ENCODE measurements at places on chromosomes 11 and 22. TPM values are rescaled to one million over a fixed set of nuclear protein-coding genes. Genes with fewer than 3 reads are reported as not detected.
A peak's percentile ranks its signal among the peaks of the same experiment; 100 is the strongest.

FXYD2 gene
- total RNA-seq = 3.6 TPM

DGKZ gene
- total RNA-seq = 50.4 TPM

PRAME gene
- not detected for total RNA-seq

TRPC6 gene
- total RNA-seq = 17.3 TPM

- H3K27me3 ChIP-seq = no peaks in the 10 kb centered on the region
- H3K4me1 ChIP-seq = peaks cover 14% of the 10 kb centered on the region
- no peak overlapping the region for H3K4me3 ChIP-seq
- no peak overlapping the region for H3K27ac ChIP-seq
Measured at GRCh38 chr11:32905028-32905667, 12.5 kb downstream of the QSER1 start.

DNA sequence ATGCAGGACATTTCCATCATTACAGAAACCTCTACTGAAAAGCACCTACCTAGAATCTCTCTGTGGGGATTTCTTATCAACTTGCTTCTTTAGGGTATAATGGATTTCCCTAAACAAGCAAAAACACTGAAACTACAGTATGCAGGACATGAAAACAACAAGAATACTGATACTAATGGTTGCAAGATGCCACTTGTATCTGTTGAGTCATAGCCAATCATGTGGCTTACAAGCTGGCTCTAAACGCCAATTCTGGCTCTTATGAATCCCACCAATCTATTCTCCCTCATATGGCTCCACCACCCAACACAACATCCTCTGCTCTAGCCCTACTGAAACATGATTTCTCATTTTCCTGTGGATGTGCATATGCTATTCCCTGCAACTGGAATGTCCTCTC lies 22.6 kb downstream of the TENM4 start:
- H3K27me3 ChIP-seq = no peaks in the 10 kb centered on the region
- no peaks in the 10 kb centered on the region for H3K36me3 ChIP-seq
- no peak overlapping the region for H3K4me3 ChIP-seq
- no peak for DNase-seq
- H3K4me1 ChIP-seq = peaks cover 4% of the 10 kb centered on the region

DNA sequence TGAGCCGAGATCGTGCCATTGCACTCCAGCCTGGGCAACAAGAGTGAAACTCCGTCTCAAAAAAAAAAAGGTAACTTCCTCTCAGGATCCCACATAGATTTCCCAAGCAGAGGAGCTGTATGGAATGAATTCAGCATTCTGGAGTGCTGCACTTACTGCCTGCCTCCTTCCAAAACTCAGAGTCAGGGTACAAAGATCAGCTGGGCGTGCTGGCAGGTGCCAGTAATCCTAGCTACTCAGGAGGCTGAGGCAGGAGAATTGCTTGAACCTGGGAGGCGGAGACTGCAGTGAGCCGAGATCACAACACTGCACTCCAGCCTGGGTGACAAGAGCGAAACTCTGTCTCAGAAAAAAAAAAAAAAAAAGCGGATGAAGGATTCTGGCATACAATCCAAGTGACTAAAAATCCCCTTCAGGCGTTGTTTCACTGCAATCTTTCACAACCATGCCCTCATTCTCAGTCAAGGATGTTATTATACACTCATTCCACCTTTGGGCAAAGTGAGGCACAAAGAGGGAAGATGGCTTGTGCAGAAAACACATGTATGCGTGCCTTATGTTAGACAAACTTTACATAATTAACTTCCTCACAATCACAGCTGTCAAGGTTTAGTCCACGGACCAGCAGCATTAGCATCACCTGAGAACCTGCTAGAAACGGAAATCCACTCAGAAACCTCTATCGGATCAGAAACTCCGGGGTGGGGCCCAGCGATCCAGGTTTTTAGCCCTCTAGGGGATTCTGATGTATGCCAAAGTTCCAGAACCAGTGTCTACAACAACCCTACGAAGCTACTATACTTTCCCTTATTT lies 1.1 kb upstream of the NOL12 start:
- peaks cover 17% of the 10 kb centered on the region for H3K4me1 ChIP-seq
- no peak overlapping the region for H3K4me3 ChIP-seq
- H3K27me3 ChIP-seq = no peaks in the 10 kb centered on the region
- peaks cover 16% of the 10 kb centered on the region for H3K36me3 ChIP-seq

DNA sequence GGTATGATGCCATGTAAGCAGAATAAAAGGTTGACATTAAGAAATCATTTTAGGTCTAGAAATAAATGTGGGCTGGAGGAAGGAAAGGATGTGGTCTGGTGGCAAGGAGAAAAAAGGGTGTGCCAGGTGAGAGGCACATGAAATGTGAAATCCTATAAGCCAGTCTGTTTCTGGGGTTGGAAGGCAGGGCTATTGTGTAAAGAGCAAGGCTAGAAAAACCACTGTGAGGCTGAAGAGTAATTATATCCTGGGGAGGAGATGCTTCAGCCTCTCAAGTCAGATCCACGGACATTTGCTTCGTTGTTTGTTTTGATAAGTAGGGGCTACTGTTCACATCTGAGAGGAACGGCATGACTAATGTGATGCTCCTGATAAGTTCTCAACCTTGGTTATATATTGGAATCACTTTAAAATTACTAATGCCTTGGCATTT lies 77.5 kb upstream of the CTSC start:
- H3K27ac ChIP-seq = no peak overlapping the region
- no peaks in the 10 kb centered on the region for H3K36me3 ChIP-seq
- H3K4me1 ChIP-seq = peaks cover 12% of the 10 kb centered on the region
- DNase-seq = no peak
- H3K4me3 ChIP-seq = no peak overlapping the region

- no peak overlapping the region for H3K4me3 ChIP-seq
- H3K27me3 ChIP-seq = no peaks in the 10 kb centered on the region
- peak; percentile 19 for DNase-seq
- H3K4me1 ChIP-seq = no peaks in the 10 kb centered on the region
Measured at GRCh38 chr22:30813936-30814335, 119.3 kb downstream of the OSBP2 start.

DNA sequence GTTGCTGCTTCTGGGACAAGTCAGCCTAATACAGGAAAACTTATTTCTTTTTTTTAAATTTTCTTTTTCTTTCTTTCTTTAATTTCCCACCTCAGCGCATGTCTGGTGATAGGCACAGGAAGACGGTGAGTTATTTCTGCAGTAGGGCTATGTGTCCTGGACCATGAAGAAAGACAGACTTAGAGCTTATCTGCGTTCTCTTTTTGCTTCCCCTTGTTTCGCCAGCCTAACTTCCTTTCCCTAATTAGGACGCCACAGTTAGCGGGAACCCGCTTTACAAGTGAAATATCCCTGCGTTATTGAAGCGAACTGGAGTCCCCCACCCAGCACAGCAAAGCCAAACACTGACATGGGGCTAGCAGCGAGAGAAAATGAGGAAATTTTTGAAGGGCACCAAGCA lies 8.6 kb downstream of the OR6M1 start:
- no peak for DNase-seq
- no peaks in the 10 kb centered on the region for H3K27me3 ChIP-seq
- no peaks in the 10 kb centered on the region for H3K36me3 ChIP-seq
- no peaks in the 10 kb centered on the region for H3K4me1 ChIP-seq
- H3K27ac ChIP-seq = no peak overlapping the region

DNA sequence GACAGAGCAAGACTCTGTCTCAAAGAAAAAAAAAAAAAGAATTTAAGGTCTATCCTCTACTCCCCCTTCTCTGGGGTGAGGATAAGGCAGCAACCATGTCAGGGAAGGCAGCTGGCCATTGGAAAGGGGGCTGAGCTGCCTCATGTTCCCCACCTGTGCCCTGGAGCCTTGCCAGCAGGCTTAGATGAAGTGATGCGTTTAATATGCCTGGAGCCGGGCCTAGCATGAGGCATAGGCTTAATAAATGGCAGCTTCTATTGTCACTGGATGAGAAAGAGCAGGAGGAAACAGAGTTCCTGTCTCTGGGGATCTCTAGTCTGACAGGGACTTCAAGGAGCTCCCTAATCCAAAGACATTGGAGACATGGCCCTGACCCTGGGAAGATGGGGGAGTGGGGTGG lies 3.2 kb upstream of the KCNE3 start:
- H3K27me3 ChIP-seq = no peaks in the 10 kb centered on the region
- H3K27ac ChIP-seq = no peak overlapping the region
- DNase-seq = no peak
- H3K4me3 ChIP-seq = no peak overlapping the region

DNA sequence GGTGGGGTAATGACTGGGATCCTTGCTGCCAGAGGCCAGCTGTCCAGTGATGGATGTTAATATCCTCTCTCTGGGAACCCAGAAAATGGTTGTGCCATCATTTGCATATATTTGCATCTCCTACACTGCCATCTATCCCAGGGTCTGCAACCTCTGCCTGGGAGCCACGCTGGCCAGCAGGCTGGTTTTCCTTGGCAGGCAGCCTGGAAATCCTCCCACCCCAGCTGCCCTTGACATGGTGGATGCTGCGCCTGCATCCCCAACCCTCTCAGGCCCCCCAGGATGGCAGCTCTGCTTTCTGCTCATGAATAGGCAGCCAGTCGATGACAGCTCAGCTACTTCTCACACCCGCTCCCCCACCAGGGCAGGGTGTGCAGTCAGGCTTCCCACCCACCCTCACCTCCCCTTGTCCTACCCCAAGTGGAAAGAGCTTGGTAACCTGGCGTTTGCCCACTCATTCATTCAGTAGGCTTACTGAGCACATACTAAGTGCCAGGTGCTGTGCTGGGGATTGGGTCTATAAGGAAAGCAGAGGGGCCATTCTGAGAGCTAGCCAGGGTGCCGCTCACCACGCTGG lies 202.5 kb downstream of the TRIM29 start:
- H3K4me1 ChIP-seq = no peaks in the 10 kb centered on the region
- H3K36me3 ChIP-seq = no peaks in the 10 kb centered on the region
- peak; percentile 50 for DNase-seq
- no peak overlapping the region for H3K27ac ChIP-seq

DNA sequence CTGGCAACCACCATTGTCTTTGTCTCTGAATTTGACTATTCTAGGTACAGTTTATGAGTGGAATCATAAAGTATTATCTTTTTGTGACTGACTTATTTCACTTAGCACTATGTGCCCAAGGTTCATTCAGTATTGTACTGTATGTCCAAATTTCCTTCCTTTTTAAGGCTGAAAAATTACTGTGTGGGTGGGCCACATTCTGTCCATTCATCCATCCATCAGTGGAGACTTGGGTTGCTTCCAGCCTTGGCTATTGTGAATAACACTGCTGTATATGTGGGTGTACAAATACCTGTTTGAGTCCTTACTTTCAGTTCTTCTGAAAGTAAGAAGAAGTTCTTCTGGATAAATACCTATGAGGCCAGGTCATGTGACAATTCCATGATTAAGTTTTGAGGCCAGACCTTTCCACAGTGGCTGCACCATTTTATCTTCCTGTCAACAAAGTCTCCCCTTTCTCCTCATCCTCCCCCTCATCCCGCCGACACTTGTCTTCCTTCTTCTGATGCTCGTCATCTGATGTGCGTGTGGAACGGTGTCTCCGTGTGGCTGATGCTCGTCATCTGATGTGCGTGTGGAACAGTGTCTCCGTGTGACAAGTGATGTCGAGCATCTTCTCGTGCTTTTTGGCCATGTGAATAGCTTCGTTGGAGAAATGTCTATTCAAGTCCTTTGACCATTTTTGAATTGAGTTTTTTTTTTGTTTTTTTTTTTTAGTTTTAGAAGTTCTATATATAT lies 49.5 kb downstream of the SBF1 start:
- H3K27ac ChIP-seq = no peak overlapping the region
- no peak overlapping the region for H3K4me3 ChIP-seq
- peaks cover 88% of the 10 kb centered on the region for H3K36me3 ChIP-seq
- no peaks in the 10 kb centered on the region for H3K27me3 ChIP-seq

DNA sequence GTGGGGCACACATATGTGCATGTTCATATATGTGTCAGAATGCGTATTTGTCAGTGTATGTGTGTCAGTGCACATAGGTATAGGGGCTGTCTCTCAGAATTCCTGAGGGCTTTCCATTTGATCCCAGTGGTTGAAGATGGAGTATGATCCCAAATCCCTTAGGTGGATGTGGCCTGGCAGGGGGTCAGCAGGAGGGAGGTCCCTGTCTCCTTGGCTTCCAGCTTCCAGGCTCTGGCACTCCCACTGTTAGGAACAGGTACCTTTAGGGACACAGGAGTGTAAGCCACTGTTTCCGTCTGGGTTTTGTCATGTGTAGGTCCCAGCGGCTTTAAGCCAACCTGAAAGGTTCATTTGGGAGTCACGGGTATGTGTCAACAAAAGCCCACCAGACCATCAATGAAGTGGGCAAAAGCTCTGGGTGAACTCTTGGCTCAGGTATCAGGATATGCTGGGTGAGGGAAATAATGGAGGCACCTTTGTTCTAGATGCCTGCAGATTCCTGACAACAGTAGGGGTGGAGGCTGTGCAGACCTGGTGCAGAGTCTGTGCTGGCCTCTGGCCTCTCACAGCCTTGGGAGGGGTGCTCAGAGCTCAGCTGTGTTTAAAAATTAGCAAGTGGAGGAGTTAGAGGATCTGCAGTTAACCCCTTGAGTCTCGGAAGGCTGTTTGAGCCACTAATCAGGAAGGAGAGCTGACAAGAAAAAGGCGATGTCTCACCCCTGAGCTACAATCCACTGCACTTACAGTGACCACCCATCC lies 9.0 kb downstream of the KCNQ1OT1 start:
- H3K27ac ChIP-seq = no peak overlapping the region
- H3K36me3 ChIP-seq = no peaks in the 10 kb centered on the region
- H3K4me1 ChIP-seq = peaks cover 35% of the 10 kb centered on the region
- DNase-seq = no peak

DNA sequence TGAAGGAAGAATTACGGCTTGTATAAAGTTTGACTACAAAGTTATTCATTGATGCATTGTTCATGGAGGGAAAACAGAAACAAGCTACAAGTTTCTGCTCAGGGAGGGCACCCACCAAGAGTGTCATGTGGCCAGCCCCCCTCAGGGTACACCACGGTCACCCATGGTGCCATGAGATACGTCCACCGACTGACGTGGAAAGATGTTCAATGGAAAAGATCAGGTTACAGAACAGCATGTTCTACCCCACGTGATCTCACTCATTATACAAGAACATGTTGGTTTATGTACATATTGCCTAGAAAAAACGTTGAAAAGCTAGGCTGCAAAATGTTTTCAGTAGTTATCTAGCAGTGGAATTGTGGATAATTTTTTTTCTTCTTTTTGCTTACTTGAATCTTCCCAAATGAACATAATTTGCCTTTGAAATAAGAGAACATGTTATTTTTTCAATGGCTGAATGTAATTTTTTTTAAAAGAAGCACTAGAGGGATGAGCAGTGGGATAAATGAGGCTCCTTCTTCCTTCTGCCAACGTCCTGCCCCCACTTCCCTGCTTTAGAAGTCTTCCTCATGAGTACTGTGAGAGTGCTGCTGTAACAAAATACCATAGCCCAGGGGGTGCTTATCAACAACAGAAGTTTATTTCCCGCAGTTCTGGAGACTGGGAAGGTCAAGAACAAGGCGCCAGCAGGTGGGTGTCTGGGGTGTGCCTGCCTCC lies 22.5 kb downstream of the RCN1 start:
- no peak for DNase-seq
- H3K4me1 ChIP-seq = no peaks in the 10 kb centered on the region
- H3K27me3 ChIP-seq = no peaks in the 10 kb centered on the region
- no peak overlapping the region for H3K27ac ChIP-seq
- H3K36me3 ChIP-seq = no peaks in the 10 kb centered on the region

DNA sequence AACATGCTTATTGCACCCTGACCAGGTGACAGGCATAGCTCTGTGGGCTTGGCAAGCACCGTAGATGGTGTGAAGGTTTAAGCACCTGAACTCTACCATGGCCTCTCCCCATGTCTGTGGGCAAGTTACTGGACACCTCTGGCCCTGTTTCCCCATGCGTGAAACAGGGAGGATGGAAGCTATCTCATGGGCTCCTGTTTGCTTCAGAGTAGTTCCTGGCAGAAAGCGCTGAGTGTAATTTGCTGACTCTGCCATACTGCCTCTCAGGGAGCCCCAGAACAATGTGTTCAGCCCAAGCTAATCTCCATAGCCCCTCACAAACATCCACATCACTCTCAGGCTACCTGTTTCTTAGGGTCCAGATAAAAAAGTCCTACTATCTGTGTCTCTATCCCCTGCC lies 2.4 kb downstream of the CBX6 start:
- peaks cover 37% of the 10 kb centered on the region for H3K36me3 ChIP-seq
- peaks cover 41% of the 10 kb centered on the region for H3K4me1 ChIP-seq
- H3K27me3 ChIP-seq = no peaks in the 10 kb centered on the region
- no peak overlapping the region for H3K27ac ChIP-seq

Measured in upper lobe of right lung (tissue), 1 donor.